Pancreas (tissue), 10 donors: ENCODE measurements at places on chromosomes 7 and 10. TPM values are rescaled to one million over a fixed set of nuclear protein-coding genes. Genes with fewer than 3 reads are reported as not detected.

OPN4 gene
- total RNA-seq, result not detected

- no peaks in the 10 kb centered on the region for H3K27me3 ChIP-seq
- no peaks in the 10 kb centered on the region for H3K36me3 ChIP-seq
- no peak overlapping the region for H3K4me3 ChIP-seq
- DNase-seq, result no peak
- H3K27ac ChIP-seq, result no peak overlapping the region
Observed at GRCh38 chr10:112999102-112999501, 49.1 kb downstream of the TCF7L2 start.

BMPR1A gene
- 16.2 TPM for total RNA-seq

DNA sequence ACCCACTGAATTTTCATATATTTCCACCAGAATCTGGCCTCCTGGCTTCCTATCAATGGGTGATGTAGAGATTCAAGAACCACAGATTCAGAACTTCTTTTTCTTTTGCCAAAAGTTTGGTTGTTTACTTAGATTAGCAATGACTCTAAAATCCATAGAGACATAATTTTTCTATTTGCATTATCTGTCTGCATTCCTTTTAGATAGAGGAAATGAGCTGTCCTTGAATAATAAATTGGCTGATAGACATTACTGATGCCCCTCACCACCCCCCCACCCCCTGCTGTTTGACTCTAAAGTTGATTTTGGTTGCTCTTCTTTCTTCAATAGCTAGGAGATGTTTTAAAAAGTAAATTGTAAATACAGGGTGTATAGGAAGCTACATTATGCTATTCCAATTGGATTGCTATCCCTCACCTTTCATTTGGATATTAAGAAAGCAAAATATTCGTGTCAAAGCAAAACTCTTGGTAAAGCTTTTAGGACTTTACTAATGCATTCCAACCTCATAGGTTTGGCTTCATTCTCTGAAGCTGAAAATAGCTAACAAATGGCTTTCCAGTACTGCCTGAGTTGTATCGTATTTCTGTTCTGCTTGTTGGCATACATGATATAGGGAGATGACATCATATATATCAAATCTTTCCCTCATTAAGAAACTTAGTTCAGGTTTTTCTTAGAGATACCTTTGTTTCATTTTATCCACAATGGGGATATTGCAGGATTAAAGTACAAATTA, 606.0 kb downstream of the ARL4A start:
- no peak overlapping the region for H3K4me3 ChIP-seq
- H3K36me3 ChIP-seq, result no peaks in the 10 kb centered on the region
- no peaks in the 10 kb centered on the region for H3K4me1 ChIP-seq

SMO gene
- 13.4 TPM for total RNA-seq

SPDYE16 gene
- 0.50 TPM for total RNA-seq

HMX2 gene
- not detected for total RNA-seq

DNA sequence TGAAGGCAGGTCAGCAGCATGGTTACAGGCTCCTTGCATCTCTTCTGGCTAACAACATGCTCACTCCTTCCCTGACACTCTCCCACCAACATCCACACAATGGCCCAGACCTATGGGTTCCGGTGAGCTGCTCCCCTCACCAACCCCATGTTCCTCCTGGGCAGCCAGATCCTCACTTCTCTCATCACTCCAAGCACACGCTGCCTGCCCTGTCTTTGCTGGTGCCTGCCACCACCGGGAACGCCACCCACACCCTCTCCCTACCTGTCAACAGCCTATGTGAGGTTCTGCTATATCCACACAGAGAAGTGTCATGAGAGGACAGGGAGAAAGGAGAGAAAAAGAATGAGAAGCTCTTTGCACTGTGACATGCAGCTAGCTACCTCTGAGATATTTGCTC, 14.6 kb downstream of the PARP12 start:
- H3K36me3 ChIP-seq, result no peaks in the 10 kb centered on the region
- no peak overlapping the region for H3K27ac ChIP-seq
- H3K4me3 ChIP-seq, result no peak overlapping the region
- H3K27me3 ChIP-seq, result no peaks in the 10 kb centered on the region

GRCh38 chr10:24382979-24383663, 174.2 kb downstream of the KIAA1217 start:
- H3K27ac ChIP-seq, result peak overlapping the region; percentile 96
- peaks cover 14% of the 10 kb centered on the region for H3K4me1 ChIP-seq
- DNase-seq, result no peak

EMX2 gene
- total RNA-seq, result not detected

VIM gene
- 468 TPM for total RNA-seq

DNA sequence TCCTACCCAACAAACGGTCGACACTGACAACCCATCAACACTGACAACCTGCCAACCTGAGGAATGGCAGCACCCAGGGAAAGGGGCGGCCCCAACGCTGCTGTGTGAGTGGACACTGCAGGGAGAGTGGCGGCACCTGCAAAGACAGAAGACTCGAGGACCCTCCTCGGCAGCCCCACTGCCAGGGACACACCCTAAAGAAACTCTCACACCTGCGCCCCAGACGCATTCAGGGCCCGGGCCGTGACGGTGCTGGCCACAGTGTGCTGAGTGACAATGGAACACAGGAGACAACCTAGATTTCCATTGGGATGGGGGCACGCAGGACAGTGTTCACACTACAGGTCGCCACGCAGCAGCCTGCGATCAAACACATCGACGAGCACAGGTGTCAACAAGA, 3.6 kb downstream of the CAMK2B start:
- DNase-seq, result no peak
- H3K27me3 ChIP-seq, result no peaks in the 10 kb centered on the region
- no peak overlapping the region for H3K27ac ChIP-seq
- no peaks in the 10 kb centered on the region for H3K36me3 ChIP-seq
- H3K4me1 ChIP-seq, result no peaks in the 10 kb centered on the region

DKK1 gene
- not detected for total RNA-seq

ANKRD61 gene
- not detected for total RNA-seq

PILRA gene
- 0.88 TPM for total RNA-seq

DNA sequence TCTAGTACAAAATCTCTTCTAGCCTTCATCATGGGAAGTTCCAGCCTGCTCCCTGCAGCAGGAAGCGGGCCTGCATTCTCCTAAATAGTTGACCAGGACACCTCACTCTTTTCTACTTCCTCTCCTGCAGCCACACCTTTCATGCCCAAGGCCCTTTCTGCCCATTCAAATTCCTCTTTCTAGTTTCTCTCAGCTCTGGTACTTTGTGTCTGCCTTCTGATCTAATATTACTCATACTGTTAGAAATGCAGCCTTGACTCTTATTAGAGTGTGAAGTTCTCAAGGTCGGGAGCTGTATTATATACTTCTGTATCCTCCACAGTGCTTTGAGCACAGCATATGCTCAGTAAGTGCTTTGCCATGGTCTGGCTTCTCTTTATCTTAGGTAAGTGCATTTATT, 103.1 kb downstream of the PRKCQ start:
- no peak overlapping the region for H3K4me3 ChIP-seq
- H3K36me3 ChIP-seq, result no peaks in the 10 kb centered on the region
- no peak for DNase-seq
- H3K27me3 ChIP-seq, result no peaks in the 10 kb centered on the region
- H3K27ac ChIP-seq, result no peak overlapping the region
- no peaks in the 10 kb centered on the region for H3K4me1 ChIP-seq

DNA sequence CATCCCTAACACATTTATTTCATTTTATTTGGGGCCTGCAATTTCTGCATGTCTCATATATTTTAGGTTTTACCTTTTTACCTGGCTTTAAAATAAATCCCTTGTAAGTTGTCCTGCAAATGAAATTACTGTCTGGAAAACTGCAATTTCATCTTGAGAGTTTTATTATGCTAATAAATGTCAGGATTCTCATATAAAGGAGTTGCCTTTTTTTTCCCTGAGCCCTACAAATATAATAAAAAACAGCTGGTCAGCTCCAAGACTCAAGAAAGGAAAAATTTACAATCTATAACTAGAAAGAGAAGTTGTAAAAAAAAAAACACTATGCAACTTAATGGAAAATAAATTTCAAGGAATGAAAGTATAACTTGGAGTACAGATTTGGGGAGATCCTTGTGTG, 108.7 kb downstream of the SH2D4B start:
- no peaks in the 10 kb centered on the region for H3K27me3 ChIP-seq
- H3K36me3 ChIP-seq, result no peaks in the 10 kb centered on the region
- no peak overlapping the region for H3K4me3 ChIP-seq
- no peak for DNase-seq
- H3K4me1 ChIP-seq, result no peaks in the 10 kb centered on the region
- no peak overlapping the region for H3K27ac ChIP-seq

DNA sequence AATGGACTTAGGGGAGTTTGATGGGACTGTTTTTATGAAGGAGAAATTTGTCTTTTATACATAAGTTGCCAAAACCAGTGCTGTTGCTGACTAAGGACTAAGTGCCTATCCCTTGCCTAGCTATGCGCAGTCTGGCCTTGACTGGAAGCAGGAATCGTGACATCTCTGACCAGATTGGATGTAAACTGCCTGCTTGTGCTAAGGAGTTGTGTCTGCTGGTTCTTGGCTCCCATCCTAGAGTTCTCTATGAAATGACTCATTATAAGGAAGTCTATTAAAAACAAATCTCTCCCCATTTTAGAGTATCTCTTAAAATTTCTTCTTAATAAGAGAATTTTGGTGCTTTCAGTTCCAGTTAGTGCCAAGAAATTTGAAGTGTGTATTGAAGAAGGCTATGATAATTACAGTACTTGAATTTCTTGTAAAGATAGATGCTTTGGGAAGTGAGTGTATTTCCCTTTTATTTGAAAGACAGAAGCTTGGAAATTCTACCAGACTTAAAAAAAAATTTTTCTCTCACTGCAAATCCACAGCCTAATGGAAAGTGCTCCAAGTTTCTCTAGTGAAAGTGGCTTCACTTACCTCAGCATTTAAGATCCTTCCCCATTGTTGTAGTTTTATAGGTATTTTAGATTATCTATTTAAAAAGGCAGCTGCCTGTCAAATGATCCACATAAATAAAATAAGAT, 77.6 kb downstream of the BICC1 start:
- no peak for DNase-seq
- no peak overlapping the region for H3K4me3 ChIP-seq
- no peak overlapping the region for H3K27ac ChIP-seq
- H3K4me1 ChIP-seq, result no peaks in the 10 kb centered on the region
- H3K36me3 ChIP-seq, result no peaks in the 10 kb centered on the region

NHLRC2 gene
- total RNA-seq, result 16.4 TPM

NEBL gene
- total RNA-seq, result 15.7 TPM

SEMA3C gene
- total RNA-seq, result 4.7 TPM

DNA sequence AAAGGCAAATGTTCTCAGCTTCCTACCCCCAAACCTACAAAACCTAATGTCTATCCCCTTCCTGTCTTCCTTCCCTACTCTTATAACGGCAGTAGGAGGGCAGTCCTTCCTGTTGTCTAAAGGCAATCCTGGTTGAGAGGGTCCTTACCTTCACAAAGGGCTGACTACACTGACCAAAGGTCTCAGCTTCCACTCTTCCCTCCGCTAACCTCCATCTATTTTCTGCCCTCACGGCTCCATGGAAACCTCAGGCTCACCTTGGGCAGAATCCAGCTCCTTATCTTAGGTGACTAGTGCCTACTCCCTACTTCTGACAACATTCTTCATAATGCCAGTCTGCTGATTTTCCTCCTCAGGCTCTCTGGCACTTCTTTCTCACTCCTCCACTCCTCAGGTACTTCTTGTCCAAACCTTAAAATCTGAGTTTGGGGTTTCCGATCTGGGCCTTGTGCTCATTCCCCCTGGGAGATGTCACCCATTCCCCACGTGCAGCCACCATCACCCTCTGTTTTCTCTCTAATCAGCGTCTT, 542 bp downstream of the FBXL13 start:
- peak overlapping the region; percentile 94 for H3K27ac ChIP-seq
- H3K36me3 ChIP-seq, result no peaks in the 10 kb centered on the region
- H3K27me3 ChIP-seq, result no peaks in the 10 kb centered on the region

GRCh38 chr10:22962817-22963216, 35.0 kb downstream of the ARMC3 start:
- DNase-seq, result no peak
- H3K4me1 ChIP-seq, result no peaks in the 10 kb centered on the region
- H3K27me3 ChIP-seq, result no peaks in the 10 kb centered on the region
- H3K36me3 ChIP-seq, result no peaks in the 10 kb centered on the region
- no peak overlapping the region for H3K27ac ChIP-seq
- H3K4me3 ChIP-seq, result no peak overlapping the region

HTR5A gene
- total RNA-seq, result not detected

- no peak overlapping the region for H3K4me3 ChIP-seq
- H3K36me3 ChIP-seq, result no peaks in the 10 kb centered on the region
- H3K4me1 ChIP-seq, result no peaks in the 10 kb centered on the region
- no peaks in the 10 kb centered on the region for H3K27me3 ChIP-seq
- no peak overlapping the region for H3K27ac ChIP-seq
Observed at GRCh38 chr7:130207033-130207432, 627 bp upstream of the SSMEM1 start.

GRCh38 chr7:73358590-73359275, 30.8 kb downstream of the FKBP6 start:
- no peaks in the 10 kb centered on the region for H3K27me3 ChIP-seq
- H3K4me1 ChIP-seq, result no peaks in the 10 kb centered on the region
- H3K4me3 ChIP-seq, result no peak overlapping the region
- no peak for DNase-seq

DNA sequence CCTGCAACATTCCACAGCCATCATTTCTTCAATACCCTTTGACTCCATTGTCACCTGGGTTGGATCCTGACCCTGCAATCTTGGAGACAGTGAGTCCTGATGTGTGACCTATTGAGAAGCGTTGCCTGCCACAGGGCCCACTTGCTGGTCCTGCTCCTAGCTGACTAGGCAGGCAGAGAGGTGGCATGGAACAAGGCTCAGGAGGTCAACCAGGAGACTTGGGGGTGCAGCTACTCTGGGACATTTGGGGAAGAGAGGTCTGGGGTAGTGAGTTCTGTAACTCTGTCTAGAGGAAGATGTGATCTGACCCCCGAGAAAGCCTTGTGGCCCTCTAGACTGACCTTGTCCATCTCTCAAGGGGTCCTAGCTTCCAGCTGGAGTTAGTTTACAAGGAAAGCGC, 1.8 kb downstream of the ZMIZ2 start:
- H3K4me3 ChIP-seq, result no peak overlapping the region
- H3K36me3 ChIP-seq, result no peaks in the 10 kb centered on the region
- DNase-seq, result no peak
- no peaks in the 10 kb centered on the region for H3K27me3 ChIP-seq
- peaks cover 6% of the 10 kb centered on the region for H3K4me1 ChIP-seq

DNAJC12 gene
- 29.2 TPM for total RNA-seq

AGK gene
- total RNA-seq, result 11.1 TPM

SAMD9L gene
- 3.5 TPM for total RNA-seq
